ENCODE measurements at places on chromosomes 1 and 21.

DNA sequence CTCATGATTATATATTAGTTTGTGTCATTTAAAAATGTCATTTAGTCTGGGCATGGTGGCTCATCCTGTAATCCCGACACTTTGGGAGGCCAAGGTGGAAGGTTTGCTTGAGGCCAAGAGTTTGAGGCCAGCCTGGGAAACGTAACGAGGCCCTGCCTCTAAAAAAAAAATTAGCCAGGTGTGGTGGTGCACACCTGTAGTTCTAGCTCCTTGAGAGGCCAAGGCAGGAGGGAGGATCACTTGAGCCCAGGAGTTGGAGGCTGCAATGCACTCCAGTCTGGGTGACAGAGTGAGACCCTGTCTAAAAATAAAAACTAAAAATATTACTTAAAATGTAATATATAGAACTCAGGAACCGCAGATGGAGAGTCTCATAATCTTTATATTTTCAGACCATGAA is 34.6 kb downstream of the RUNX3 start:
- no peak for DNase-seq

- DNase-seq: no peak
These were observed 199.3 kb upstream of the GRIK3 start for GRCh38 chr1:37233606-37234005.

GRCh38 chr1:241615043-241615974 is 24.9 kb downstream of the CHML start:
- no peak for DNase-seq

GRCh38 chr21:45071874-45072737 is 2.3 kb upstream of the ADARB1 start:
- DNase-seq: no peak

DNA sequence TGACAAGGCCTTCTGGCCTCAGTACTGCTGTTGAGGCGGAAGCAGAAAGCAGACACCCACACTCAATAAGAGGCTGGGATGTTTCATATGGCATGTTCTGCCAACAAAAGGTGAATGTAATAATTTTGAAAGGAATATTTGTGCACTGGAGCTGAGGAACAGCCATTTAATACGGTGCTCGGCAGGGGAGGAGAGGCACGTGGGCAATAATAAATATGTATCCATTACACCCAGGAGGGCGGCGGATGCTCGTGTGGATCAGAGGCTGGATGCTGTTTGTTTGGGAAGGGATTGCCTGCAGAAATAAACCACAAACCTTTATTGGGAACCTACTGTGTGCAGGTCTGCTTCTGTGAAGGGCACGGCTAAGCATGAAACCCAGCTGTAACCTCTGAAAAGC is 92.0 kb downstream of the VWA5B1 start:
- no peak for DNase-seq

- peak; percentile 50 for DNase-seq
These were observed 19.7 kb upstream of the LMX1A start for GRCh38 chr1:165376041-165376810.

DNA sequence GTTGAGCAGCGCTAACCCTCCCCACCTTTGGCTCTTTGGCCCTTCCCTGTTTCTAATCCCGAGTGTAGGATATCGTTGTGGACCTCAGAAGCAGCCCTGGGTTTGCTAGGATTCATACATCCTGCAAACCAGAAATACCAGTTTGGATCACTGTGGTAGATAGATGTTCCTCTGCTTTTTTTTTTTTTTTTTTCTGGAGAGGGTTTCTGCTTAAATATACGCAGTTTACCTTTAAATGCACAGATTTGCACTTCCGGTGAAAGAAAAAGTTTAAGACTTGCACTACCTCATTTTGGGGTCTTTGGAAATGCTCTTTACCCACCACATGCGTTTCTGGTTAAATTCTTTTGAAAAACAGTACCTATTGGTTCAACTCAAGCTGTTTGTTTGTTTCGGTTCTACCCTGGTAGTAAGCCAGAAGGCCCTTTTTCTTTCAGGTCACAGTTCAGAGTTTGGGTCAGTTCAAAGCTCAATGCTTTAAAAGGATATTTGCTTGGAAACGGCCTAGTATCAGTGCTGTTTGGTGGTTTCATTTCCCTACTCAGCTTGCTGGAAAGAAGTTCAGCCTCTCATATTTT is 908 bp downstream of the DDI2 start:
- DNase-seq: no peak

- DNase-seq: no peak
These were observed 958 bp downstream of the DDR2 start for GRCh38 chr1:162633081-162633762.

- no peak for DNase-seq
These were observed 154.1 kb upstream of the TMEM51 start for GRCh38 chr1:14999441-14999840.

GRCh38 chr1:228101614-228101993 is 1.5 kb downstream of the C1orf35 start:
- peak; percentile 27 for DNase-seq

Data from stimulated activated CD4-positive, alpha-beta T cell treated with anti-CD3 and anti-CD28 coated beads, Interleukin-15, amount 100 ng/mL, for 24 hours (primary cell).